ENCODE measurements at places on chromosomes 16 and 17. TPM values are rescaled to one million over a fixed set of nuclear protein-coding genes. Genes with fewer than 3 reads are reported as not detected.
A peak's percentile ranks its signal among the peaks of the same experiment; 100 is the strongest.

GRCh38 chr17:74215342-74215727 is 2.0 kb downstream of the TTYH2 start:
- no peak for DNase-seq

DNA sequence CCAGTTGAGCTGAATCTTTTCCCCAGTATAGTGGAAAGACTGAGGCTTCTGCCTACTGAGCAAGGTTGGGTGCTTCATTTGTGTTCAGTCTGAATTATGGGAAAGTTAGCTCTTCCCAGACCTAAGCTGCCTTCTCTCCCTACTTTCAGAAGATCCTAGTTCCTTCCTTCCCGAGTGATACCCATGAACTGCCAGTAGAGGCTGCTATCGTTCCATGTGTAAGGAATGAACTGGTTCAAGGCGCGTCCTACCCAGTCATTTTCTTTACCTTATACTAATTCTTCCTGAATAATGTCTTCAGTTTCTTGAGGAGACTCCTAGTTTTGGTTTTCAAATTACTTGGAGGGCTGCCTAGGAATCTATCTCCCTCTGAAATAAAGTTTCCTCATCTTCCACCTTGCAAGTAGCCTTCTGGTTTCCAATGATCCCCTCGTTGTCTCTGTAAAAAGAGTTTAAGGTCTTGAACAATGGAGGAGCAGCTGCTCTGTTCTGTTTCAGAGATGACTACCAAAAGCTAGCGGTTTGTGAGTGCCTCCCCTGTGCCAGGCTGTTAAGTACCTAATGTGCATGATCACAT is 934 bp upstream of the AOC2 start:
- peak; percentile 73 for DNase-seq

DNA sequence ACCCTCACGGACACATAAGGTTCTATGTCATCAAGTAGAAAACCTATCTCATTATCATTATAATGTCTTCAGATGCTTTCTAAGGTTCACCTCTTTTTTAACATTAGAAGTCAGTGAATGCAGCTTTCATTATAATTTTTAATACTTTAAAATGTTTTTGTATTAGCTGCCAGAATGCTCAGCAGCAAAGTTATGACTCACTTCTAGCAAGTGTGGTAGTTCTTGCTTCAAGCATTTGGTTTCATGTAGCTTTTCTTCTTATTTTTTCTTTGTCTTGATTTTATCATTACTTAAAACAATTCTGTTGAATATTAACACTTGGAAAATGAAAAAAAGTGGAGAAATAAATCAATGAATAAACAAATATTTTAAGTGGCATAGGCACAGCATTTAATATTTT is 23.4 kb downstream of the LPCAT2 start:
- no peak for DNase-seq

- no peak for DNase-seq
Observed at GRCh38 chr17:34730816-34731215, 151.4 kb downstream of the TMEM132E start.

DNA sequence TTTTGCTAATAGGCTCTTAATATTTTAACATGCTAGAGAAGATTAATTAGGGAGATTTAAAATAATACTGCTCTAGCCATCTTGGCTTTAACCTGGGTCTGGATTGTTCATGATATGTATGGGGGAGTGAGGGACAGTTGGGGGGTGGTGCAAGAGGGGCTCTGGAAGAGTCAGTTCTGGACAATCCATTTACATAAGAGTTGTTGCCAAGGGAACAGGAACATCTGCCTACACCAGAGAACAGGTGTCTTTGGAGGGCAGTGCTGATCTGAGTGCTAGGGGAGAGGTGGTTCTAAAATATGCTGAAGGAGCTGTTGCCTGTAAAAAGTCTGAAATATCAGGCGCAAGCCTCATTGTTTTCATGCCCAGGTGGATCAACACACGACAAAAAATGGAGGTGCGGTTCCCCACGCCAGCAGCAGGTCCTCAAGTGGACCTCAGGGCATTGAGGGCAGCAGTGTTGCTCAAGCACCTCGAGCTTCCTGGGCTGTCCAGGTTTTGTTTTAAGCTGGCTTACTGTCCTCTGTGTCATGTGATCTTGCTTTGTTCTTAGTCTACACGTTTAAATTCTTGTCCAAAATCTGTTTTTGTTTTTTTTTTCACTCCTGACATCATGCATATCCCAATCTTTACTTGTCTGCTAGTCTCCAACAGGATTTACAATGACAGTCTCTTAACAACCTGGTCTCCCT is 25.4 kb upstream of the WSB1 start:
- DNase-seq, result no peak

- no peak for DNase-seq
Observed at GRCh38 chr16:10660950-10661635, 33.6 kb downstream of the TEKT5 start.

SPATA33 gene
- 11.0 TPM for total RNA-seq

DNA sequence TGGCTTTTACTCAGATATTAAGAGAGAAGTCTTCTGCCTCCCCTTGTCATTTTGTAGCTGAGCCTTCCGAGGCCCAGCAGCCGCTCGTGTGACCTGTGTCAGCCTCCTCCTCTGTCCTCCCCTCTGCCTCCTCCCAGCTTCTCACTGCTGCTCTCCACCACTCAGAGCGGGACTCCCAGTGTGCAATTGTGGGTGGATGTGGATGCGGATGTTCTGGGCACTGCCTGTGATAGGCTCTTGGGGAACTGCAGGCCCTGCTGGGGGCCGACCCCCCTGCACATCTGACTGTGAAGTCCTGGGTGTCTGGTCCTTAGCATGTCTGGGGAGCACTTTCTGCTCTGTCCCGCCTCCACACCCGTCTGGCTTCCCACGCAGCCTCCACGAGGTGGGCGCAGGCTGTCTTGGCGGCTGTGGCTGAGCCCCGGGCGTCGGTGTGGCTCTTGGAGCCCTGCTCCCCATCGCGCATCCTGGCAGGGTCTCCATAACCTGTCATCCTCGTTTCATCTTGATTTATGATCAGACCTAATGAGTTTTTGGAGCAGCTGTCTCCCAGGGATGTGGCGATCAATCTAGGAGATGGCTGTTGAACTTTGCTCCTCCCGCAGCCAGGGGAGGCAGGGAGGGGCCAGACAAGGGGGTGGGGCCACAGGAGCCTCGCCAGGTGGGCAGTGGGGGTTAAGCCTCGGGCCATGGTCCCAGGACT is 28.1 kb downstream of the GRIN2C start:
- DNase-seq, result no peak

FOXF1 gene
- not detected for total RNA-seq

DNA sequence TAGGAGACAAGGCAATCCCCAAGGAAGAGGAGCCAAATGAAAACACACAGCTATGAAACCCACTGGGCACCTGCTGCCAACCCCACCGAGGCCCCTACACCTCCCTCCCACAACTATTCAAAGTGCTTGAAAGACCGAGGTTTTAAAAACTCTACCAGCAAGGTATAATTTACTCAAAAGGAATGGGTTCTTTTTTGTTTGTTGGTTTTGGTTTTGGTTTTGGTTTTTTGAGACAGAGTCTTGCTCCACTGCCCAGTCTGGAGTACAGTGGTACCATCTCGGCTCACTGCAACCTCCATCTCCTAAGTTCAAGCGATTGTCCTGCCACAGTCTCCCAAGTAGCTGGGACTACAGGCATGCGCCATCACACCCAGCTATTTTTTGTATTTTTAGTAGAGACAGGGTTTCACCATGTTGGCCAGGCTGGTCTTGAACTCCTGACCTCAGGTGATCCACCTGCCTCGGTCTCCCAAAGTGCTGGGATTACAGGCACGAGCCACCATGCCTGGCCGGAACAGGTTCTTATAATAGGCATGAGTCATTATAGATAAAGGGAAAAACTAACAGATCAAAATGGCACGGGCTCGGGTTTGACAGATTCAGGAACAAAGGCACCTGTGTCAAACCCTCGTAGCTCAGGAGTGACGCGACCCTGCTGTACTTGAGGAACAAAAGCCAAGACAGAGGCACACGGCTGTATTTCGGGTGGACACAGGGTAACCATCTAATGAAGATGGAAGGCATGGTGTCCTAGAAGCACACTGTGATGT is 40.7 kb downstream of the COTL1 start:
- no peak for DNase-seq

- peak; percentile 12 for DNase-seq
Observed at GRCh38 chr16:73268366-73268993, 220.6 kb upstream of the ZFHX3 start.

RNU2-1 gene
- total RNA-seq, result not detected

GRCh38 chr17:72423718-72424117 is 302.9 kb downstream of the SOX9 start:
- DNase-seq, result no peak

DNA sequence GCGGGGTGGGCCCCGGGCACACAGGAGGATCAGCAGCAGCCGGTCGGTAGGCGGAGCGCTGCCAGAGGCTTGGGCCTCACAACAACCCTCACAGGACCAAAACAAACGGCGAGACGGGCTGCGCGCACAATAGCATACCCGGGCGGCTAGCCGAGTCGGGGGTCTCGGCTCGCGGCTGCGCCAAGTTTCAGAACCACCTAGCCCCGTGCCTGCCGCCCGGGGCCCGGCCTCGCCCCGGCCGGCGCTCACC is 732 bp downstream of the ULK2 start:
- DNase-seq, result peak; percentile 9

GRCh38 chr17:39092692-39093230 is 58.7 kb downstream of the PLXDC1 start:
- no peak for DNase-seq

CCL22 gene
- not detected for total RNA-seq

GRCh38 chr17:82314727-82315605 is 2.4 kb downstream of the CD7 start:
- no peak for DNase-seq

DNA sequence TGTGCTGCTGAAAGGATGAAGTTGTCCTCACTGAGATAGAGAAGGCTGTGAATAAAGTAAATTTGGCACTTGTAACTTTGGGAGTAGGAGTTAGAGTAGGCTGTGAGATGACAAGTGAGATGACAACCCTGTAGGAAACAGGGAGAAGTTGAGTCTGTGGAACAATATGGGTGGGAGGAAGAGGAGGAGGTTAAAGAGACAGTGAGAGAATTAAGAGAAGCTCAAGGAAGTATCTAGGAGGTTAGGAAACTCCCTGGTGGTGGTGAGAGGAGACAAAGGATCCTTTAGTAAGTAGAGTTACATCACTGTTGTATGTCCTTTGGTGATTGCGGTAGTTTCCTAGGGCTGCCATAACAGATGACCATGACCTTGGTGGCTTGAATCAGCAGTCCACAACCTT is 10.7 kb upstream of the HSD17B2 start:
- DNase-seq, result peak; percentile 32

- DNase-seq, result no peak
Observed at GRCh38 chr17:44502598-44503146, 534 bp downstream of the GPATCH8 start.

- no peak for DNase-seq
Observed at GRCh38 chr17:71899317-71899716, 221.5 kb upstream of the SOX9 start.

- no peak for DNase-seq
Observed at GRCh38 chr16:22890976-22891375, 77.0 kb downstream of the HS3ST2 start.

- no peak for DNase-seq
Observed at GRCh38 chr16:78435260-78435659, 335.8 kb downstream of the WWOX start.

PNMT gene
- total RNA-seq, result not detected

GRCh38 chr17:31726980-31727427 is 132.0 kb downstream of the COPRS start:
- DNase-seq, result no peak

EFNB3 gene
- not detected for total RNA-seq

MT2A gene
- 409 TPM for total RNA-seq

C1QL1 gene
- total RNA-seq, result 0.11 TPM

All from HepG2 (cell line).